MCF 10A (cell line): ENCODE measurements at places on chromosomes 12 and 14. TPM values are rescaled to one million over a fixed set of nuclear protein-coding genes. Genes with fewer than 3 reads are reported as not detected.

DNA sequence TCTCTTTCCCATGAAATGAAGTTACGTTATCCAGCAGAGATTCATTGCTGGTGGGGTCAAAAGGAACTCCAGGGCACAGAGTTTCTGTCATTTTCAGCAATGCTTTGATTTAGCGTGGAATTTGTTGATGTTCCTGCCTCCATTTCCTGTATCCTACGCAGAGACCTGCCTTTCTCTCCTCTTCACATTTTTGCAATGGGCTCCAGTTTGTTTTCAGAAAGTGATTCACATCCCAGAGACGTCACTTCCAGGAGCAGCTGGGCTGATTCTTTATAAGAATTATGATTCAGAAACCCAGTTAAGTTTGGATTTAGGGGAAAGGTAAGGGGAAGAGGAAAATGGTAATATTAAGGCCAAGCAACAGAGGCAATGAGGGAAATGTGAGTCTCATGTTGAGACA is 11.6 kb downstream of the RNASE10 start:
- peak; percentile 31 for DNase-seq

GRCh38 chr12:61385771-61386170 is 874.4 kb upstream of the USP15 start:
- peak; percentile 62 for DNase-seq

DNA sequence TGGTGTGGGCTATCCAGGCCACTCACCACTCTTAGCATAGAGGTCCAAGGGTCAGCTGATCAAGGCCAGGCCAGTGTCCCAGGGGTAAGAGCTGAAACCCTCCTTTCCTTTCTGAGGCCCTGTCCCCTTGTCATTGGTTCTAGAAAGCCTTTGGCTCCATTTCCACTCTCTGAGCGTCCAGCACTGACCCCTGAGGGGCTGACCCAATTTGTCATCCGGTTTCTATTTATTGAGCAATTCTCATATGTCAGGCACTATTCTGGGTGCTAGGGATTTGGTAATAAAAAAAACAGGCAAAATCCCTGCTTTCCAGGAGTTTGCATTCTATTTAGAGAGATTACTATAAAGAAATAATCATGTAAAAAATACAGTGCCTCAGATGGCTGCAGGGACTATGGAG is 3.4 kb downstream of the KRT77 start:
- no peak for DNase-seq

The LACRT gene
- total RNA-seq: not detected in 2 replicates

The SUDS3 gene
- 19.6 and 25.1 TPM in 2 replicates for total RNA-seq

The OTOGL gene
- total RNA-seq: not detected in 2 replicates

DNA sequence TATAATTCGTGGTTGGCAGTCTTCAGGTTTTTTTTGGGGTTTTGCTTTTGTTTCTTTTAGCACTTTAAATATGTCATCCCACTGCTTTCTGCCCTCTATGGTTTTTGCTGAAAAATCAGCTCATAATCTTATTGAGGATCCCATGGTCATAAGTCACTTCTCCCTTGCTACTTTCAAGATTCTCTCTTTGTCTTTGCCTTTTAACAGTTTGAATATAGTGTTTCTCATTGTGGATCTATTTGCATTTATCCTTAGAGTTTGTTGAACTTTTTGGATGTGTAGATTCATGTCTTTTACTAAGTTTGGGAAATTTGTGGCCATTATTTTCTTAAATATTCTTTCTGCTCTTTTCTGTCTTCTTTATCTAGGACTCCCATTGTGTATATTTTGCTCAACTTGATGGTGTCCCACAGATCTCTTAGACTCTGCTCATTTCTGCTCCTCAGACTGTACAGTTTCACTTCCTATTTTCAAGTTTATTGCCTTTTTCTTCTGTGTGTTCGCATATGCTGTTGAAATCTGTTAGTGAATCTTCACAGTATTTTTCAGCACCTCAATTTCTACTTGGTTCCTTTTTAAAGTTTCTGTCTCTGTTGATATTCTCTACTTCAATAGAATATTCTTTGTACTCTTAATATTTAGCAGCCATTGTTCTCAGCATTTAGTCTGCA is 70.8 kb downstream of the WNK1 start:
- no peak for DNase-seq

The NEMP1 gene
- total RNA-seq: 17.5 and 22.5 TPM in 2 replicates
